Stimulated activated CD4-positive, alpha-beta T cell treated with anti-CD3 and anti-CD28 coated beads, Interleukin-2, amount 100 ng/mL, for 4 hours (primary cell): ENCODE measurements at places on chromosomes 11 and 22.

- DNase-seq: no peak
Observed at GRCh38 chr22:36182056-36182455, 19.6 kb downstream of the APOL4 start.

DNA sequence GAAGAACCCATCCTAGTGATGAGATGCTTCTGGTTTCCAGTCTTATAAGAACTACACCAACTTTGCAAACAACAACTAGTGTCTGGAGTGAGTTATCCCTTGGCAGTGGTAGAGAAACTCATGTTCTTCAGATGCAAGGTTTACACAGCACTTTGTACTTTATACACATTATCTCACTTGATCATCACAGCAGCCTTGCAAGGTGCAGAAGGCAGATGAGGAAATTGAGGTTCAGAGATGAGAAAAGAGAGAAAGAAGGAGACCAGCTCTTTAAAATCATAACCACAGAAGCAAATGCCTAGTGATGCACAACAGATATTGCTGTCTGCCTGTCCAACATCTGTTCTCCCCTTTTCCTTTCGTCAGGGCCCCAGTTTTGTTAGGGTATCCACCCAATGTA, 16.7 kb upstream of the CD44 start:
- no peak for DNase-seq

DNA sequence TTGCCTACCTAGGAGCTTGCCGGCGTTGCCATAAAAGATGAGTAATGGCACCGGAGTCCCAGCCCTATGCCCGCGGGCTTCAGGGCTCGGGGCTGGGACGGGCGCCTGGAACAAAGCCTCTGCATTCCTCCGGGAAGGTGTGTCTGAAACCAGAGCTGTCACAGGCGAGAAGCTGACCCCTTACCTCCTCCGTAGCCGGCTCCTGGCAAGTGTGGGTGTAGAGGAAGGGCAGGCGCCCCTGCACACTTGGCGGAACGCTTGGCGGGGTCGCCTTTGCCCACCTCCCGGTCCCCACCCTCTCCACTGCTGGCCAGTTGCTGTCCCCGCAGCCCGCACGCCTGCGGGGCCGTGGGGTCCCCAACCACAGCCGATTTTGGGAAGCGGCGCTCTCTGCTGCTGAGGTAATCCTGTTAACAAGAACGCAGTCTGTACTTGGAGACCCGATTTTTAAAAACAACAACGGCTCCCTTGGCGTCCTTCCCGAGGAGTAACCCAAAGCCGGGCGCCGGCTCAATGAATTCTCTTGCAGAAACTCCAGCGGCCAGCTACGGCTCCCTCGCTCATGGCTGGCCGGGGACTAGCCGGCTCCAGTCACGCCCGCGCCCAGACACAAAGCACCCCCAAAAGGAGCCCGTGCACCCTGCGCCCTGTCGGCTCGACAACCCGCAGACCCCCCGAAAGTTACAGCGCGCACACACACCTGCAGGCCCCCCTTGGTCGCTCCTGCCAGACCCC, 89.2 kb downstream of the PLEKHA7 start:
- DNase-seq: no peak

DNA sequence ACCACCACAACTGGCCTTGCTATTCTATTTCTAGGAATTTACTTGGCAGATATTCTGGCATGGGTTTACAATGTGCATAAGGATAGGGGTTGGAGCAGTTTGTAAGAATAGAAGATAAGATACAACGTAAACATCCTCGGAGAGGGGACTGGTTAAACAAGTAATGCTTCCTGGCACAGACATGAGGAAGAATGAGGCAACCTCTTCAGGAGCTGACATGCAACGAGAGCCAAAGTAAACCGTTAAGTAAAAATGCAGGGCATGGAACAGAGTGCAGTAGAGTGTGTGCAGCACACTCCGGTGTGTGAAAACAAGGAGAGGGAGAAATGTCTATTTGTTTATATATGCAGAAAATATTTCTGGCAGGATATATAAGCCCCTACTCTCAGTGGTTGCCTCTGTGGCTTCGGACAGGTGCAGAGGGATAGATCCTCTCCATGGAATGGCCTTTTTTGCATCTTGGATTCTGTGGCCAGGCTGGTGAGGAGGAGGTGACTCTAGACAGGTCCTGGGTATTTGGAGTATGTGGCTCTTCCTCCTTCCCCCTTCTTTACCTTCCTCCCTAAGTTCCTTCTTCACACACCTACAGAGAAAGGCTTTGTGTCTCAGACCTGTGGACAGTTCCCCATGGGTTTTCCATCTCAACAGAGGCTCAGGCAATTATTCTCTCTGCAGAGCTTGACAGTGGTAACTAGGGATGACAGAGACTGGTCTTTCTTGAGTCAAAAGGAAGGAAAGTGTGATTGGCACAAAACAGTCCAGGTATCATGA, 2.5 kb downstream of the RAB36 start:
- DNase-seq: no peak

DNA sequence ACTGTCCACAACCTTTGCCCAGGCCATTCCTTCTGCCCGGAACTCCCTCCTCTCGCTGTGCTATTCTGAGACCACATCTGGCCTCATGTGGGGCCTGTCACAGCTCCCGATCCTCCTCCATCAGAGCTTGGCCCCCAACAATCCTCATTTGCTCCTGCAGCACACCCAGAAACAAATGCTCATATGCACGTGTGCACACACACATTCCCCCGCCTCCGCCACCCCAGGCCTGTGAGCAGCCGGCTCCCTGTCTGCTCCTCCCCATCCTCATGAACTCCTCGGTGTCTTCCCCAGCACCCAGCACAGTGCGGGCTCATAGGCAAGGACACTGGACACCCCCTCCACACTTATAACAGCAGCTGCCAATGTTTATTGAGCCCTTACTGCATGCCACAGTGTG, 29.7 kb upstream of the PICK1 start:
- DNase-seq: no peak

DNA sequence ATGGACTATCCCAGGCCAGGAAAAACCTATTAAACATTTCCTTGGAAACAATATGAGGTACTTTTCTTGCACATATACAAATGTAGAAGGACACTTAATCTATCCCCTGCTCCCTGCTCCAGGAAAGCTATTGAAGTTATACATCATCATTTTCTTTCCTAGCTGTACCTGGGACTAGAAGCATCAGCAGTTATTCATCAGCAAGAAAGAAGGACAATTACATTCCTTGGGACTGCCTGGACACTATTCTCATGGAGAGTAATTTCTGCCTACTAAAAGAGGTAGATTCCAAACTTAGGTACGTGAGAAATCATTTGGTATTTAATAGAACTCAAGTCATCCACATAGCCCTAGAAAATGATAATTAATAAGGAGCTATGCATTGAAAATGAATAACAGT, 51.0 kb upstream of the PICALM start:
- no peak for DNase-seq

GRCh38 chr11:30270671-30271070, 39.9 kb downstream of the FSHB start:
- no peak for DNase-seq

GRCh38 chr22:28379951-28380350, 299.7 kb downstream of the TTC28 start:
- DNase-seq: no peak

GRCh38 chr22:48426466-48427380, 1401.0 kb downstream of the BRD1 start:
- DNase-seq: no peak

DNA sequence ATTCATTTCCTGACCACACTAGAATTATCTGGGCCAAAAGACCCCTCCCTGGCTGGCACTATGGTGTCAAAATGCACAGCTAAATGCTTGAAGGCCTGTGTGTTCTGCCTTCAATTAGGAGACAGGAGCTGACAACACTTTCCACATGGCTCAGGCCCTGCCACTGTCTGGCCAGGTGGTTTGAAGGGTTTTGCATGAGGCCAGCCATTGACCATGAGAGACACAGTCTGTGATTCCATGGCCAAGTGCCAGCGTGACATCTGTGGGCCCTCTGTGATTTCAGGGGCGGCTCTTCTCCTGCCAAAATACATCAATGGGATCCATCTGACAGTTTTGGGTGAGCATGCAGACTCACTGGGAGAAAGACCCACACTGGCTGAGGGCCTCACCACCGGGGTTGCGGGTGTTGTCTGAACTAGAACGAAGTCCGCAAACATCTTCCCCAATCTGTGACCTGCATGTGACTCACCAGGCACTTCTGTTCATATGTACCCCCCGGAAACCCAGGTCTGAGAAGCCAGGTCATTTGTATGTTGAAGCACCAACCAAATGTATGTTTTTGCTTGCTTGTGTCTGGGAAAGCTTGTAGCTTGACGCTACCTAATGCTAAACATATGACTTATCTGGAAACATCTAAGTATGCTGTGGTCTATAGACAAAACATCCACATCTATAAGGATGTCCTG, 20.7 kb upstream of the NAV2 start:
- no peak for DNase-seq

GRCh38 chr11:10941414-10941813, 83.6 kb upstream of the ZBED5 start:
- DNase-seq: no peak

DNA sequence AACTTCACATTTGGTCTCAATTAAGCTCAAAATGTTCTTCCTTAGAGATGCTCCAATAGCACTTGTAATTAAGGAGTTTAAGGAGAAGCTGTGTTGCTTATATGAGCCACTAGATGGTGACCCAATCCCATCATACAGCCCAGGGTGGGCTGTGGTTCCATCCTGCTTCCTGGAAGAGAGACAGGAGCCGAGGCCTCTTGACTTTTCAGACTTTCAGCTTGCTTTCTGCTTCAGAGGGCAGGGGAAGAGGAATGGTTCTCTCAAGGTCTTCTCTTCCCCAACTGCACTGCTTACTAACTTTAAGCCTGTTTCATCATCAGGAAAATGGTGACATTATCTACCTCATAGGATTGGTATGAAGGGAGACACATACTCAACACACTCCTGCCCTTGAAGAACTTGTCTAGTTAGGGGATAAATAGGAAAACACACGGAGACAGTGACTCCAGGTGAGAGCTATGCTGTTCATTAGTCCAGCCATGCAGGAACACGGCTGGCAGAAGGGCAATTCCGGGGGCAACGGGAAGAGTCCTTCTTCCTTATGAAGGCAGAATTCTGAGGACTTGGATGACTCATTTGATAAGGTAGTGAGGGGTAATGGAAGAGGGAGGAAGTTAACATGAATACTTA, 20.1 kb downstream of the TMEM218 start:
- no peak for DNase-seq

DNA sequence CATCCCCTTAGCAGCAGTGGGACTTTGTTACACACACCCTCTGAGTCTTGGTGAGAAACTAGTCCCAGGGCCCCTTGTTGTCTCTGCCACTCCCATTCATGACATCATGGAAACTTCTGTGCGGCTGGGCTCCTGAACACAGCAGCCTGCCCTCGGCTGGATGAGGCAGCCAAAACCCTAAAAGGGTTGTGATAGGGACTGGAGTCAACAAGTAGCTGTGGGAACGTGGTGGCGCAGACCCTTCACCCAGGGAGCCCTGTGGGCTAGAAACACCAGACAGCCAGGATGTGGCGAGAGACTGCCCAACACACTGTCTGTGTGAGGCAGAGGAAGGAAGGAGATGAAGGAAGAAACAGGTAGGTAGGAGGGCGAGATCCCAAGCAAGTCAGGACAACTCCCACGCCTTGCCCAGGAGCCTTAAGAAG, 3.9 kb downstream of the CD3D start:
- DNase-seq: peak; percentile 90

DNA sequence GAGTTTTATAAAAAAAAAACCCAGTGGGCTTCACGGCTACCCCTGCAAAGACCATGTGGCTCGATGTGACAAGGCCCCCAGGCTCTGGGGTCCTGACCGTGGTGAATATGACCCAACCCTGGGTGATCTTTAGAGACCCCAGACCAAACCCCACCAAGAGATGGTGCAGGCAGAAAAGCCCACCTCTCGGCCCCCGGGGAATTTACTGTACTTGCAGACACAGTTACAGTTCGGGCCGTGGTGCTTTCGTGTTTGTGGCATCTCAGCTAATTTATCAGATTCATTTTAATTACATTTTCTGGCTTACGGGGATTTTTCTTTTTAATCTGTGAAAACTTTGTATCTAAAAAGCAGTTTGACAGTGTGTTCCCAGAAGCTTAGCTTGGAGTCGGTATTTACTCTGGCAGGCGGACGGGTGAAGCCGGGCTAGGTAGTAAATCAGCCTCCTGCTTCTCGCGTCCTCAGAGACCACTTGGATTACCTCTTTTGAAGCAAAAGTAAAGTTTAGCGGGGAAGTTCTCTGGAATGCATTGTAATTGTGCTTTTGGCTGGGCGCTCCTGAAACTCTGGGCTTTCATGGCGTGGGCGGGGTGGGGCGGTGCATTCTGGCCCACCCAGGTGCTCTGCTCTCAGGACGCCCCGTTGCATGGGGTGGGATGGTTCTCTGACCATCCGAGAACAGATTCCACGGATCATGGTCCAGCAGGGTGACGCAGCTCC, 25.3 kb downstream of the ANO1 start:
- no peak for DNase-seq

GRCh38 chr22:17613280-17613679, 15.3 kb downstream of the ATP6V1E1 start:
- DNase-seq: no peak

DNA sequence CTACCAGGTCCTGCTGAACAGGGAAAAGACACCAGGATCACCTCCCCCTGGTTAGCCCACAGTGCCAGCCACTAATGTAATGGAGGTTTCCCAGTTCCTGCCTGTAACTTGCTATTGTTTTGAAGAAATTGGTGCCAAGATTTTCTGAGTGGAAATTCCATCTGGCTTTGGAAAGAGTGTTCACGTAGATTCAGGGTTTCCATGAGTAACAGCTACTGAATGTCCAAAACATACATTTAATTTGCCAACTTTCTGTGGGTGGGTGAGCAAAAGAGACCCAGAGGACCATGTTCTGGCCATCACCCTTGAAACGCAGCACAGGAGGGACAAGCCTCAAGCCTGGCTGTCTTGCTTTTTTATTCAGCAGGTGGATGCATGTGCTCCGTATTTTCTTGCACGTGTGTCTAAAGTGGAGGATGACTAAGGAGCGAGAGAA, 8.8 kb upstream of the DKK3 start:
- DNase-seq: no peak

DNA sequence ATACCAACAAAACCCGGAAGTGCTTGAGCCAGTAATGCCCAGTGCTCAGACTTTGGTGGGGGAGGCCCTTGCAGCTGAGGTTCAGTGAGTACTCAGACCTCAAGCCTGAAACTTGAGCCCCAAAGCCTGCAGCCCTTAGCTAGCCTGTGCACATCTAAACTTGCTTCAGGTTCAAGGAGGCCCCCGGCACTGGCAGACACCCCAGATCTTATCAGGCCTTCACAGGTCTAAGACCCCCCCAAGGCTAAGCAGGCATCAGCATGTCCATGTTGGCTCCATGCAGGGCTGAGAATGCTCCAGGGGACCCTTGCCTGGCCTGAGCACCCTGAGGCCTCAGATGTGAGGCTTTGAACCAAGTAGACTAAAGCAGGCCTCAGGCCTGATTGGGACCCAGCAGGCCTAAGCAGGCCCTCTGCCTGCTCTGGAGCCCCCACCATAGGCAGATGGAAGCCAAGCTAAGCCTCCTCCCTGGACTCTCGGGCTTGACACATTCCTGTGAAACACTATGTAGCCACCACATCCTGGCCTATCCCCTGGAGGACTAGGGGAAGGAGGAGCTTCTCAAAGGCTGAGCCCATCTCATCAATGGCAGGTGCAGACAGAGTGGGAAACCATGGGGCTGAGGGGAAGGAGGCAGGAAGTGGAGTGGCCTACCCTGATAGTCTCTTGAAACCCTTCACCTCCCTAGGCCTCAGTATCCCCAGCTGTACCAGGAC, 1.2 kb upstream of the CASTOR1 start:
- no peak for DNase-seq
